Activated T-cell treated with anti-CD3 and anti-CD28 coated beads, Interleukin-2, amount 50 U/mL, for 24 hours (primary cell): ENCODE measurements at places on chromosomes 7 and 10.

DNA sequence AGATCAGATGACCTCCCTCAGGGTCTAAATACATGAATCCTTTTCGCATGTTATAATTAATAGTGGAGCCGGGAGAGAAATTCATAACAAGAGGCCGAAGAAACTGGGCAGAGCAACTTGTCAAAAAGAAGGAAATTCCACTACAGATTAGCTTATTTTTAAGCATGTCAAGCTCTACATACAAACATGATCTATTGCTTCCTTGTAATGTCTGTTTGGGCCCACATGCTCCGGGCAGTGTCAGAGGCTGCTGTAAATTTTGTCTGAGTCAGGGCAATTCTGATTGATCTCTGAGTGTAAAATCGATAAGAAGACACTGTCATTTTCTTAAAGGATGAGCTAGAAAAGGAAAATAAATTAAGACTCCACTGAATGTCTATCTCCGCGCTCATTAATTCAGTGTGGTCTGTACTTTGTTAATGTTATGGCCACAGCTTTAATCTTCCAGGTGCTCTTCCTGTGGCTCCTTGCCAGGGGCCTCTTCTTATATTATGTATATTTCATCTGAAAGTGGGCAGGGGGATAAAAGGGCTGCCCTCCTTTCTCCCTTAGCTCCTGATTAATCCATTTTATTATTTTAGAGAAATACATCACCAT lies 194.1 kb upstream of the SP8 start:
- DNase-seq: no peak

- DNase-seq: no peak
Measured at GRCh38 chr7:99500637-99501009, 542 bp upstream of the ZNF394 start.

GRCh38 chr7:44278451-44279161 lies 46.8 kb downstream of the CAMK2B start:
- DNase-seq: peak; percentile 21

DNA sequence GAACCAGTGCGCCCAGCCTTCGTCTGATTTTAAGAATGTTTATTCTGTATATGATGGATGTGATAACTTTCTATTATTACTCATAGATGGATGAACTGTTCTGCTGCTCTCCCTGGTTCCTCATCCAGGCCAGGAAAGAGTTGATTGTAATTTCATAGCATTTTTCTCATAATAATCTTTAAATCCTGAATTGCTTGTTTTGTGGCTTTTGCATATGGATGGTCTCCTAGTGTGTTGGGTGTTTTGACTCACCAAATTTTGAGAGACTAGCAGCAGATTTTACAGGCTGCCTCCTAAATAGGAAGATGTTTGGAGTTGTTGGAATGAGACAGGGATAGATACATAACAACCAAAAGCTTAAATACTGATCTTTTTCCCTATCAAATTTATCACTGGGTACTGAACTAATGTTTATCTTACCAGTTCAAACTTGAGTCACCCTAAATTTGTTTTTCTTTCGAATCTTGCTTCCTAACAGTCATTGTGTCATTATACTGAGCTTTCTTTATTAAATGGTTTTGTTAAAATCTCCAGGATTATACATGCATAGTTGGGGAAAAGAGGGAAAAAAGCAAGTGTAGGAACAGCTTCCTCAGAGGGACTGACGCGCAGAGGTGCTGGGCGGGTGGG lies 106.0 kb upstream of the GATA3 start:
- no peak for DNase-seq

DNA sequence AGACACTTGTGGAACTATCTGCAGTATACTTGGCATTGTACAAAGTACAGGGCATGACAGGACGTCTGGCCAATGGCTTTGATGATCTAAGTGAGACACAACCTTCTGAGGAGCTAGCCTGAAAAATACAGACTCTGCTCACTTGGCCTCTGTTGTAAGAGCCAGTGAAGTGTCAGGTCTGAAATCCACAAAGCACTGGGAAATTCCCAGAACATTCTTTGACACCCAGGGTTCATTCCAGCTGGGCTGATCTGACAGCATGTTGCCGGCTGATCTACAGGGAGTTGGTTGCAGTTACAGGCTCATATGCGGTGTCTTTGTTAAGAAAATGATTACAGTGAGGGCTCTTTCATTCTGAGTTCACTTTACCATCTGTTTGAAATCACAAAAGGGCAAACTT lies 354.6 kb downstream of the PHF14 start:
- no peak for DNase-seq

- no peak for DNase-seq
Measured at GRCh38 chr7:26159243-26159642, 7.2 kb downstream of the NFE2L3 start.

GRCh38 chr7:153382641-153383101 lies 623.1 kb downstream of the ACTR3B start:
- DNase-seq: no peak

DNA sequence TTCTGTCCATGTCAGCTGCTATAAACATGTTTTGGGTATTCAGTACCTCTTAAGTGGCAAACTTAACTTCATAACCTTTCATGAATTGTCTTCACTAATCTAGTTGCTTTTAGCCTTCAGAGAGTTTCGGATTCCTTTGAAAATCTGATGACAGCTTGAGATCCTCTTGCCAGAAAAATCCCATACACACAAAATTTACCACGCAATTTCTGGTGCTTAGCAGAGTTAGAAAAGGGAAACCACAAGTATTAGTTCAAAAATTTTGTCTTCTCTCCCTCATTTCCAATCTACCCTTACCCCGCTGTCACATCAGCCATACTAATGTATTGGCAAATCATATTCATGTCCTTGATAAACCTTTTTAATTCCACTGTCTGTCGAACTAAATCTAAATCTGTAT lies 72.7 kb upstream of the TMEM106B start:
- DNase-seq: no peak

GRCh38 chr10:117443686-117444041 lies 68.4 kb upstream of the PDZD8 start:
- no peak for DNase-seq

- DNase-seq: peak; percentile 24
Measured at GRCh38 chr10:79390551-79391229, 43.4 kb downstream of the PPIF start.

DNA sequence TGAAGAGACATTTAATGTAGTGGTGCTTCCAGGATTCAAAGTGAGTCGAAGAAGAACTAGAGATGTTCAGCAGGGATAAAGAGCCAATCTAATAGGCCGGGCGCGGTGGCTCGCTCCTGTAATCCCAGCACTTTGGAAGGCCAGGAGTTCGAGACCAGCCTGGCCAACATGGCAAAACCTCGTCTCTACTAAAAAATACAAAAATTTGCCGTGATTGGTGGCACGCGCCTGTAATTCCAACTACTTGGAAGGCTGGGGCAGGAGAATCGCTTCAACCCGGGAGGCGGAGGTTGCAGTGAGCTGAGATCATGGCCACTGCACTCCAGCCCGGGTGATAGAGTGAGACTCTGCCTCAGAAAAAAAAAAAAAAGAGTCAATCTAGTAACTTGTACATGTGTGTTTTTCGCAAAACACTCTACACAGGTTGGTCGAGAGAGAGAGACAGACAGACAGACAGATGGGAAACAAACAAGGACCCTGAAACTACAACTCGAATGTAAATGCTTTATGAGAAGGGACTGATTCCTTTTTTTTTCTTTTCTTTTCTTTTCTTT lies 775 bp downstream of the ABCB8 start:
- DNase-seq: no peak

DNA sequence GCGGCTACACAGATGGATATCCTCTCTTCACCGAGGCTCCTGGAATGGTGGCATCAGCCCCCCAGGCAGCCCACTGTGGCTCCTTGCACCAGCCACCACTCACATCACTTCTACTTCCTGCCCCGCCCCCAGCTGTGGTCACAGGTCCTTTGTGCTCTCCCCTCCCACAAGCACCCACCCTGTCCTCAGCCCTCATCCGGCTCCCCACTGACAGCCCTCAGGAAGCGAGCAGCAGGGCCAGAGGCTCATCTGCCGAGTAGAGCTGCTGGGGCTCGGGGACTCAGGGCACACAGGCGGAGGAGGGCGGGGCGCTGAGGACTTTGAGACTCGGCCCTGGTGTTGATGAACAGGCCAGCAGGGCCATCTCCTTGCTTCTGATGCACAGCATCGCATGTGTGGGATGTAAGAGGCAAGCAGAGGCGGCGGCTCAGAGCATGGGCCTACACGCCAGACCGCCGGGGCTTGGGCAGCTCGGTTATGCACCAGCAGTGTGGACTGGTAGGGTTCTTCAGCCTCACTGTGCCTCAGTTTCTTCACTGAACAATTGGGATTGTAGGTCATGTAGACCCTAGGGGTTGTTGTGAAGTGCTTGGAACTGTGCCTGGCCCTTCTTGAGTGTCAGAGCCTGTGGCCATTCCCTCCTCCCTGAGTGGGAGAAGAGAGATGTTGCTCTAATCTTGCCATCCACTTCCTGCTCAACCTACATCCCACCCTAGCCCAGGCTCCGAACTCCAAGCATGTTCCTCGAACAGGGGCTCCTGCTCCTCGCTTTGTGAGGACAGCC lies at the start of gene PRF1:
Gene PRF1 (minus strand): TSS at position 77 of the 784 bp plus-strand sequence. CDS start 1,839 bp downstream, outside the sequence.
- peak; percentile 79 for DNase-seq
